ENCODE measurements at places on chromosomes 3 and 15. TPM values are rescaled to one million over a fixed set of nuclear protein-coding genes. Genes with fewer than 3 reads are reported as not detected.
A peak's percentile ranks its signal among the peaks of the same experiment; 100 is the strongest.

The A4GNT gene
- not detected for total RNA-seq

The TOPAZ1 gene
- total RNA-seq = under 0.01 TPM

DNA sequence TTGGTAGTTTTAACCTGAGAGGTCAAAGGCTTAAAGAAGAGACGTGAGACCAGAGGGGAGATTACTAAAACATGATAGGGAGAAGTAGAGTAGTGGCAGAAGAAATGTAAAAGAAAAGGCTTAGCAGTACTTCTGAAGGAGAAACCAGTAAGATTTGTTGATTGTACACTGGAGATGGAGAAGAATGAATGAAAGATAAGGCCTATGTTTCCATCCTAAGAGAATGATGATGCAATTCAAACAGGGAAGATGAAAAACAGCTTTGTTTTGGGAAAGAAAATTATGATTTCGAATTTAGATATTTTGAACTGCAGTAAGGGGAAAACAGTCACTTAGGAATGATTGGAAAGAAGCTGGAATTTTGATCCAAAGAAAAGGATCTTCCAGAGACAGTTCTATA is 97.4 kb upstream of the PLXND1 start:
- no peak for DNase-seq

GRCh38 chr15:78387246-78388037 is 47.3 kb downstream of the CRABP1 start:
- DNase-seq = no peak

GRCh38 chr3:123158899-123159390 is 42.8 kb upstream of the SEC22A start:
- DNase-seq = no peak

DNA sequence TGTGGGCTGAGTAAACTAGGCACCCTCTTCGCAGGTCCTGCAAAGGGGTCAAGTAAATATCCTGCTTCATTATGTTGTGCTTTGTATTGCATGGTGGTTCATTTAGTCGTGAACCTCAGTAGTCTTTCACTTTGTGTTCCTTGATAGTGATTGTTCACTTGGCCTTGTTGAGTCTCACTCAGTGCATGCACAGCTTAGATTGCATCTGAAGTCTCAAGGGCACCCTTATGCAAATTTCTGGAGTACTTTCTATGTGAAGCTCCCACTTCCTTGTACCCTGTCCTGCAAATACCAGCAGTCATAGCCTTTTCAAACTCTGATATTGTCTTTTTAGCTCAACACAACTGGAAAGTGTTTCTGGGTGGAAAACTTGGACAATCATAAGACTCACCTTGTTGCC is 519.2 kb downstream of the NAALADL2 start:
- DNase-seq = no peak

The MYZAP gene
- total RNA-seq = 9.3 TPM

The LAMB2 gene
- 536 TPM for total RNA-seq

The ZBED2 gene
- not detected for total RNA-seq

DNA sequence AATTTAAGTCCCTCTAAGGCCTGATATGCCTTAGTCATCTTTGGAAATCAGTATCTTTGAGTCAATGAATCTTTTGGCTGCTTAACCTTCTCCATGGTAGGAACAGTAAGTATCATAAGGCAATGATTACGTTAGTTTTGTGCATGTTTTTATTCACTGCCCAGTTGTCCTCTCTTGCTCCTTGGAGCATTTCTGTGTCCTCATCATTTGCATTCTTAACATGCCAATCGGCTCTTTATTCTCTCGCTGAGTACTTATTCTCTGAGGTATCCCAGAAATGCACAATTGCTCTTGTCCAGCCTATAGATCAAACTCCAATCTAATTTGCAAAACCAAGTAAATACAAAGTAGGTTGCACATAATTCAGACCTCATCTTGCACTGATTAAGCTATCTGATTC is 405.0 kb upstream of the IL12A start:
- no peak for DNase-seq

The HIGD2B gene
- total RNA-seq = not detected

The LTK gene
- 0.17 TPM for total RNA-seq

The C3orf20 gene
- 0.20 TPM for total RNA-seq

DNA sequence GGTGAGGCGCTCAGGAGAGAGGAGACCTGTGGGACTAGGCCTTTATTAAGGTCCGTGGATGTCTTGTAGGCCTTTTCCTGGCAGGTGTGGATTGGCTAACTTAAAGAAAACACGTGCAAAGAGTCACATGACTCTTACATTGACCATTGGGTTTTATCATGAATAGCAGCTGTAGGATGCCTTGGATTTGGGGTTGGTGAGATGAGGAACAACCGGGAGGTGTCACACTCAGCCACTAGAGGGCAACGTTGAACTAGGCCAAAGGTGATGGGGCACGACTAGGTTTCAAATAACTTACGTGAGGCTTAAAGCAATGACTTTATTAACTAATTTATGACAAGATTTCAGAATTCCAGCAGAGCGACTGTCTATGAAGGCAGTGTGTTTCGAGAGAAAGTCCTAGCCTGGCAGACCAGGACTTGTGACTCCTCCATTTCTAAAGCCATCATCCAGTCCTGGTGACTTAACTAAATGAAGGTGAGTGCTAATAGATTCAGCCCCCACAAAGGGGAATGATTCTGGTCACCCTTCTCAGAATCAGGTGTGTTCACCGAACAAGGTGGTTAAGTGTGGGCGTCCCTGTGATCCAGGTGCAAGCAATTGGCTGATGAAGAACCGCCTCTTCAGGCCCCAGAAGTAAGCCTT is 345.6 kb downstream of the MCTP2 start:
- DNase-seq = no peak

The HCLS1 gene
- total RNA-seq = 7.7 TPM

DNA sequence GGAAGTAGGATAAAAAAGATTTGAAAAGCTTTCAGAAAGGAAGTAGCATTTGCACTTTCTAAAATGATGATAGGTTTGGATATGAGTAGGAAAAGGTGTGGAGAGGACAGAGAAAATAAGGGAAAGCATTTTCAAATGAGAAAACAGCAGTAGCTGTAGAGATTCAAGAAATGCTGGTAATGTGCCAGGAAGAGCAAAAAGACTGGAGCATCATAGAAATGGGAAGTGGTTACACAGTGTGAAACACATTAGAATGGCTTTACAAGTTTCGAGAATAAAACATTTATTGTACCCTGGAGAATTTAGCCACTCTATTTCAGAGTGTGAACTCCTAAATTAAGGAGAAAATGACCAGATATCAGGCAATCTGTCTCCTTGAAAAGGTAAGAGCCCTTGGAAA is 108.3 kb upstream of the CHL1 start:
- DNase-seq = peak; percentile 64

The CD200R1 gene
- 2.7 TPM for total RNA-seq

GRCh38 chr3:57142411-57142723 is 22.8 kb downstream of the IL17RD start:
- DNase-seq = no peak

DNA sequence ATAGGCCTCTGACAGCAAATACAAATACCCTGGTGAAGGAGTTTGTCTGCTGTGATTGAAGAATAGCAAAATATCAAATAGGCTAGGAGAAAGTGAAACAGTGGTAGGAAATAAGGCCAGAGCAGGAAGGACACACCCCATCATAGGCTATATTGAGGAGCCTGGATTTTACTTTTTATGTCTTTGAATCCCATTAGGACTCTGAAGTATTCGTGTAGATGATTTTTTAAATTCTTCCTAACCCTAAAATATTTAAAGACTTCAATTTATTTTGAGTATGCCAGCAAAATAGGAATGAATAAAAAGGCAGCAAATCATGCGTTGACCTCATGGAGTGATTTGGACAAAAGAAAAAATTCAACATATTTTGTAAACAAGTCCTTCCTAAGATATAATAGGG is 562.8 kb downstream of the NAALADL2 start:
- DNase-seq = no peak

- DNase-seq = no peak
These were observed 41.3 kb downstream of the SSR3 start for GRCh38 chr3:156513619-156514018.

The AMT gene
- 16.4 TPM for total RNA-seq

- no peak for DNase-seq
These were observed at the start of gene SLC22A14 for GRCh38 chr3:38281895-38282686. Gene SLC22A14 (plus strand): TSS chr3:38282294. CDS start chr3:38306027, 23,733 bp downstream.
